Activated naive CD4-positive, alpha-beta T cell treated with anti-CD3 and anti-CD28 coated beads, Interleukin-2, amount 10 ng/mL, durations not matched to agents 5 hours and 36 hours (primary cell): ENCODE measurements at places on chromosomes 3 and 15. TPM values are rescaled to one million over a fixed set of nuclear protein-coding genes. Genes with fewer than 3 reads are reported as not detected.

Gene HYAL1
- total RNA-seq = 0.40 TPM

Gene AP3B2
- not detected for total RNA-seq

Gene GOLGA8G
- total RNA-seq = not detected

Gene ZMAT3
- total RNA-seq = 26.5 TPM

Gene CPN2
- not detected for total RNA-seq
